Brain microvascular endothelial cell (primary cell): ENCODE measurements at places on chromosomes 3 and 15.

DNA sequence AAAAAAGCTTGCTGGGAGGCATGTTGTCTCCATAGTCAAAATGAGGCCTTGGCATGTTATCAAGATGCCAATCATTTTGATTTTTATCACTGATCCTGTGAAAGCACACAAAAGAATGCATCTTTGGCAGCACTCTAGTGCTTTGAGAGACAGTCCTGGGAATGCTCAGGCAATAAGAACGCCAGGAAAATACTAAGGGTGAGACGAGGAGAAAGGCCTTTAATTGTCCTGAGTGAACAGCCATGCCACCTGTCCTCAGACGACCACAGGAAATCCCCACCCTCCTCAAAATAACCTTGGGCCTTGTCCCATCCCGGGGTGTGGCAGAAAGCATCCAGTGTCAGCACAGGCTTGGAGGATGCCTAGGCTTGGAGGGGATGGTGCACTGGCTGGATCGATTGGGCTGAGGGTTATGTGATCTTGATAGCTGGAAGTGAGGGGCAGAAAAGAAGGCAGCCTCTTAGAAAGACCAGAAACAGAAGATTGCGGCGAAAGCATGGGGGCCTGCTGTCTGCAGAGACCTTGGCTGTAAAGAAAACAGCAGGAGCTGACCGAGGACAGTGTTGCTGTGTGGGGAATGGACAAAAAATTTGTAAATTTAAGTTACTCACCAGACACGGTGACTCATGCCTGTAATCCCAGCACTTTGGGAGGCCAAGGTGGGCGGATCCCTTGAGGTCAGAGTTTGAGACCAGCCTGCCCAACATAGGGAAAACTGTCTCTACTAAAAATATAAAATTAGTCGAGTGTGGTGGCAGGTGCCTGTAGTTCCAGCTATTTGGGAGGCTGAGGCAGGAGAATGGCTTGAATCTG lies 7.3 kb downstream of the TMEM158 start:
- peak; percentile 59 for DNase-seq

DNA sequence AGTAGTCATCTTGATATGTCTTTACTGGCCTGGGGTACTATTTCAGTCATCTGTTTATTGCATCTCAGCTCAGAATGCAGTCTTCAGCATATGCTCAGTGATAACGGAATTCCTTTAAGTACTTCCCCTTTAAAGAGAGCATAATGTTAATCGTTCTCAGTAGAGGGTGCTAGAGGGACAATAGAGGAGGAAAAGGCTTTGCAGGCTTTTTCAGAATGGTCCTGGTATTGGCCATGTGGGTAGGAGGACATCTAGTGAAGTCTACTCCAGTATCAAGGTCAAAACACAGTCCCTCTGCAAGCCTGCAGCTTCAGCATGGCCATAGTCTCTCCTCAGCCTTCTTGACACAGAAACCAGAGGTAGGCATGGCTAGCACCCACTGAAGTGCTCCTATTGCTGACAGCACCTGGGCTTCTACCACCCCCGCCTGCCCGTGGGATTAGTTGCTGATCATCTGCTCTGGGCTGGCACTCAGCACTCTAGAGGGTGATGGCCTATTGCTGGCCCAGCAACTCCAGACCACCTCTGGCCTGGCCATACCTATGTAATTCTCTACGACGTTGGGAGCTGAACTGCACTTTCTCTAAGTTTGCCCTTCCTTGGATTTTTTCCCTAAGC lies 65.4 kb downstream of the KCNH8 start:
- DNase-seq = no peak

DNA sequence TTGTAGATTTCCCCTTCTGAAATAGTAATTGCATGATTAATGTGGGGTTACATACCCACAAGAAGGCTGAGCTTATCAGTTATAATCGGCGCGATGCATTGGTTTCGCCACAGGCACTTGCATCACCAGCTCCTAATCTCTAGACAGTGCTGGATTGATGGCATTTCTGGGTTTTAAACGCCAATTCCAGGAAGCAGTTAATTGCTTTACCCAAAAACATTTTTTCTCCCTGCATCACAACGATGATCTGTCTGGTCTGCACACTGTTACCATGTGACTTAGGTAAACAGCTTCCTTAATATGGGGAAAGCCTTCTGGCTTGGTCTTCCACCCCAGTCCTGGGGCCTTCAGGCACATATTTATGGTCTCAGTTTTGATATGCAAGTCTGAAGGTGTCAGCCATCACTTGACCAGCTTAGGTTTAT lies 70.0 kb upstream of the HEG1 start:
- peak; percentile 93 for DNase-seq

- DNase-seq = no peak
Observed at GRCh38 chr15:99386391-99386790, 135.1 kb downstream of the LRRC28 start.

DNA sequence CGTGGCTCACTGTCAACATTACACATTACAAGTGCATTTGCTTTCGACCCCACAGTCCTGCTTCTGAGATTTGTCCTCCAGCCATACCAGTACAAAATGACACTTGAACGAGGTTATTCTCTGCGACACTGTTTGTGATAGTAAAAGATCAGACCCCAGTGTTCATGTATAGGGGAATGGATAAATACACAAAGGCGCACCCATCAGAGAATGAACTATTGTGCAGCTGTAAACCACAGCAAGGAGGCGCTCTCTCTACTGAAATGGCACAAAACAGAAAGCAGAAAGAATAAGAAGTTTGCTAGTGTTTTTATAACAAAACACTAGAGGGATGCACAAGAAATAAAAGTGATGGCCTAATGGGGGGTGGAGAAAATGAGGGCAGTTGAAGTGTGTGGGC lies 4.9 kb upstream of the CHSY1 start:
- DNase-seq = no peak
